ENCODE measurements at places on chromosomes 1 and 21. TPM values are rescaled to one million over a fixed set of nuclear protein-coding genes. Genes with fewer than 3 reads are reported as not detected.

- peak; percentile 30 for DNase-seq
Measured at GRCh38 chr1:10628685-10629084, 153.9 kb downstream of the PEX14 start.

GRCh38 chr1:228093050-228093906 is 9.8 kb downstream of the C1orf35 start:
- DNase-seq, result no peak

The CHAF1B gene
- 1.6 TPM for total RNA-seq

- no peak for DNase-seq
Measured at GRCh38 chr1:24754229-24754628, 9.0 kb downstream of the CLIC4 start.

DNA sequence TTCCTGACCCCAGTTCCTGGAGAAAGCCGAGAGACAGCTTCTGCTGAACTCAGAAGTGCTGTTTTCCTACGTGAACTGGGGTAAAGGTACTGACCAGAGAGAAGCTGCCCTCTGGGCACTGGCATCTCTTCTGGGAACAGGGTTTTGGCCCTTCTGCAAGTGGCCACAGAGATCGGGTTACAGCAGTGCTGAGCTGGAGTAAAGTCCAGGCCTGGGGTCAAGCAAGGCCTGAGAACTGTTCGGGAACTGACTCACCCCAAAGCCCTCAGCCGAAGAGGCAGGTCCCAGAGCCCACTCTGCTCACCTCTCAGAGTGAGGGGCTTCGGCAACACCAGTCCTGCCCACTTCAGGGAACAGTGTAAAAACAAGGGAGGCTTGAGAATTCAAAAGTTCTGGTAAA is 177.2 kb upstream of the RUNX1 start:
- DNase-seq, result no peak

DNA sequence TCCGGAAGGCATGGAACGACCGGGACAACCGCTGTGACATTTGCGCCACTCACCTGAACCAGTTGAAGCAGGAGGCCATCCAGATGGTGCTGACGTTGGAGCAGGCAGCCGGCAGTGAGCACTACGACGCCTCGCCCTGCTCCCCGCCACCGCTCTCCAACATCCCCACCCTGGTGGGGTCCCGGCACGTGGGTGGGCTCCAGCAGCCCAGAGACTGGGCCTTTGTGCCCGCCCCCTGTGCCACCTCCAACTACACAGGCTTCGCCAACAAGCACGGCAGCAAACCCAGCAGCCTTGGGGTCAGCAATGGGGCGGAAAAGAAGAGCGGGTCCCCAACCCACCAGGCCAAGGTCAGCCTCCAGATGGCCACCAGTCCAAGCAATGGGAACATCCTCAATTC is 212.1 kb downstream of the KIF26B start:
- no peak for DNase-seq

The PIK3CD gene
- 4.2 TPM for total RNA-seq

DNA sequence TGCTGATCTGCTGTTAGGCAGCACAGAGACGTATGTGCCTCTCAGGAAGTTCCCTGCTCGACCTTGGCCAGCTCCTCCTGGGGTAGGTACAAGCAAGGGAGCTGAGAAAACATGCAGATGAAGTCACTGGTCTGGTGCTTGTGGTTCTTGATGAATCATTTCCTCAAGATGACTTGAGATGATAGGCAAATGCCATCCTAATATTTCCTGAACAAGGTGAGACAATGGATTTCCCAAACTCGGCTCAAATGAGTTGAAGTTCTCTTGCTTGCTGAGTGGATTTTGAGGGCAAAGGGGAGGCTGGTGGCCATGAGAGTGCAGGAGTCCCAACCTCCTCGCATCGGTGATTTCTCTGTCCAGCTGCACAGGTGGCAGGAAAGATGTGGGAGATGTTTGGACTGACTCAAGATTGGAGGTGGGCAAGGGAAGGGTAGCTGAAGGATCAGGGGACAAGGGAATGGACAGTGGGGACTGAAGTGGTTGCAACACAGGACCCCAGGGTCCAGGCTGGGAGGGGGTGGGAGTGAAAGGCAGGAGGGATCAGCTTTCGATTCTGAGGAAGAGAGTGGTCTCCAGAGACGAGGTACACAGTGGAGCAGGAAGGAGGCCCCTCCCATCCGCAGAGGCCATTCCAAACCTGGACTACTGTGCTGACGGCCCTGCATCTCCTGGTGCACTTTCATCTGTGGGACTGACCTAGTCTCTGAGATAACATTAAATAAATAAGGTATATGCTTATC is 63.9 kb downstream of the CAPN2 start:
- no peak for DNase-seq

The DMRTA2 gene
- total RNA-seq, result not detected

The SELENBP1 gene
- 0.13 TPM for total RNA-seq

DNA sequence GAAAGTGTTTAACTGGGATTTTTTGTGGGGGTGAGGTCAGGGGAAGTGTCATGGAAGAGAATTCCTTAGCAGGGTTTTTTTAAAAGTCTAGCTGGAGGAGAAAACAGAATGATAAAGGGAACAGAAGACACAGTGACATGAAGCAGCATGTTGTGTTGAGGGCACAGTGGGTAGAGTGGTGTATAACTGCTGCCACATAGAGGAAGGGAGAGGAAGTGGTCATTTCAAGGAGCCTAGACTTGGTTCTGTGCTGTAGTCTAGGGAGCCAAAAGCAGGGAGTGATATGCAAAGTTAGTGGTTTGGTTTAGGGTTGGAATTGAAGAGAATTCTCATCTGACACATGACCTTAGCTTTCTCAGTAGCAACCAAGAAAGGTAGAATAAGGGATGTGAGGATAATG is 10.2 kb downstream of the EEIG2 start:
- DNase-seq, result no peak

- DNase-seq, result peak; percentile 48
Measured at GRCh38 chr1:31007462-31007991, 58.0 kb downstream of the PUM1 start.

The FMO2 gene
- not detected for total RNA-seq

- DNase-seq, result no peak
Measured at GRCh38 chr1:92995441-92996430, 34.5 kb upstream of the DIPK1A start.

GRCh38 chr1:236018885-236019453 is 45.9 kb downstream of the NID1 start:
- DNase-seq, result no peak

- DNase-seq, result no peak
Measured at GRCh38 chr1:167924102-167924501, 10.2 kb upstream of the ADCY10 start.

GRCh38 chr1:230503726-230504125 is 77.6 kb upstream of the PGBD5 start:
- DNase-seq, result no peak

DNA sequence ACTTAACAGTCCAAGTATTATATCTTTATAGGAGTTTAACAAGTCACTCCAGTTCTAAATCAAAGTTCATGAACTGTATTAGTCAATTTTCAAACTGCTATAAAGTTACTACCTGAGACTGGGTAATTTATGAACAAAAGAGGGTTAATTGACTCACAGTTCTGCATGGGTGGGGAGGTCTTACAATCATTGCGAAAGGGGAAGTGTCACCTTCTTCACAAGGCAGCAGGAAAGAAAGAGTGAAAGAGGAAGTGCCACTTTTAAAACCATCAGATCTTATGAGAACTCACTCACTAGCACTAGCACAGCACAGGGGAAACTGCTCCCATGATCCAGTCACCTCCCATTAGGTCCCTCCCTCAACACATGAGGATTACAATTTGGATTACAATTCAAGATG is 70.0 kb downstream of the CLCA4 start:
- no peak for DNase-seq

- DNase-seq, result no peak
Measured at GRCh38 chr1:243475966-243476365, 220.1 kb downstream of the SDCCAG8 start.

DNA sequence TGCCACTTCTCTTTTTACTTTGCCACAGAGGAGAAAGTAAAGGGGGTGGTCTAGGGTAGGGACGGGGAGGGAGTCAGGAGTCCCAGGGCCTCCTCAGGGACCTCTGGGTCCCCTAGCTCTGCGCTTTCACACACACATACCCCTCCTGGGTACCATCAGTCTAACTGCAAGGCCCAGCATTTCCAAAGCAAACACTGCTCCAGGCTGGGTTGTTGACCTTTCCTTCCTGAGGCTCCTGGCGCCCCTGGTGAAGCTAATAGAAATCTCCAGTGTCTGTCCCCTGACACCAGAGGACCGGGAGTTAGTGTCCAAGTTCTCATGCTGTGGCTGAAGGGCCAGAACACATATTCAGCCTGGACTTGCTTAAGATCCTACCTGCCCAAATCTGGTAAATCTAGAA is 3.9 kb downstream of the TMEM63A start:
- no peak for DNase-seq

The RXRG gene
- total RNA-seq, result not detected

DNA sequence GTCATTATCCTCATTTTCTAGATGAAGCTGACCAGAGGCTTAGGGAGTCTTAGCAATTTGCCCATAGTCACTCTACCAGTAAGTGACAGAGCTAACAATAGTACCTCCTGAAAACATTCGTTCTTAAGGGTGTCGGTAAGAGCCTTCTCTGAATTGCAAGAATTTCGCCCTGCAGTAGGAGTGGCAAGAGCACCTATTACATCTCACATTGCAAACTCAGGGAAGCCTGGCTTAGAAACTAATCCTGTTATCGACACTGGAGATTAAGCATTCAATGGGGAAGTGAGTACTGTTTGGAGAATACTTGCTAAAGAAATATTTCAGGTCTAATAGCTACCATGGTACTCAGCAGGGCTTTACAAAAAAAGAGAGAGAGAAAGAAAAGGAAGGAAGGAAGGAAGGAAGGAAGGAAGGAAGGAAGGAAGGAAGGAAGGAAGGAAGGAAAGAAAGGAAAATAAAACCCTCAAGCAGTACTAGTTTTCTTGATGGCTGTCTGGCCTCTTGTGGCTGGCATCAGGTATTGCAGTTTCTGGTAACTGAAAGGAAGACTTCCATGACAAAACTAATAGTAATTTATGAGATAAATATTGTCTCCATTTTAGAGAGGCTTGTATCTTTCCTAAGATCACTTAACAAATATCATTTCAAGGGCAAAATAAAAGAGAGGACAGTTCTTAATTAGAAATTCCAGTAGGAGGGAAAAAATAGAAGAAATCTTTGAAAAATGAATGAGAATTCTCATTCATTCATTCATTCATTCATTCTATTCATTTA is 10.4 kb downstream of the C1orf226 start:
- DNase-seq, result peak; percentile 64

GRCh38 chr1:180241716-180242544 is 11.9 kb downstream of the LHX4 start:
- no peak for DNase-seq

GRCh38 chr1:32949519-32949918 is 15.1 kb downstream of the RNF19B start:
- no peak for DNase-seq

- DNase-seq, result no peak
Measured at GRCh38 chr1:48043622-48044021, 46.4 kb upstream of the TRABD2B start.

DNA sequence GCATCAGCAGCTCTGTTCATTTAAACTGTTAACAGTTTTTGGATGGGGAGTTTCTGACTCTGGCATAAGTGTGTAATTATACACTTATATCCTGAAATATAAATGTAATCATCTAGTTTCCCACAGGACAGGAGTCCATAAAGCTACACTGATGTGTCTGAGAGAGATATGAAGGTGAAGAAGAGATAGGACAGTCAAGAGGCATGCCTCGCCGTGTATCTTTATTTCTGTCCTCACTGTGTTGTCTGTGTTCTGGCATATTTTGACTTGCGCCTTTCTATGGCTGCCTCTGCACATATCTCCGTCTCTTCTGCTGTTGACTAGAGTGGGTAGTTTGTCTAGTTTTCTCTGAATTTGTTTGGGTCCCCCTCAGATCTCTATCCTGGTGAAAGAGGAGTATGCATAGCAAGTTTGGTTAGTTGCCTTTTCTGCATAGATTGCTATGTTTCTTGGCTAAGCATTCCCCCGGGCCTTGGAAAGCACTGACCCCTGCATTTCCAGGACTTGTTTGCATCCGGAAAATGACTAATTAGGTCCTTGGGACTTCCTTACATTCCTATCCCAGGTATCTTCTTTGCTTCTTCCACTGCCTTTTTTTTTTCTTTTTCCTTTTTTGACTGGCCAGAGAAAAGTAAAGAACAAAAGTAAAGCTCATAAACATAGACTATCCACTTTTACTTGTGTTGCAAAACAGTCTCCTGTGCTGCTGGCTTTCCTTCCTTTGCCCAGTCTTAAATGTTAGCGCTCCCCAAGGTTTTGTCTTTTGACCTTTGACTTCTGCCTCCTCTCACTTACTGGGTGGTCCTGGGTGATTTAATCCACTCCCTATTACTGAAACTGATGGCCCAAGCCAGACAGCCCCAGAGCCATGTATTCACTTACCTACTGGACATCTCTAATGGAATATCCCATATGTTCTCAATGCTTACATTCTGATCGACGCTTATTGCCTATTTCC is 27.6 kb upstream of the CNN3 start:
- DNase-seq, result peak; percentile 57

The ANKRD45 gene
- total RNA-seq, result 0.13 TPM

- peak; percentile 85 for DNase-seq
Measured at GRCh38 chr1:27391511-27392095, 819 bp upstream of the GPR3 start.

The CCDC17 gene
- 0.51 TPM for total RNA-seq

The OR6N1 gene
- total RNA-seq, result not detected

GRCh38 chr1:173798078-173798477 is 26.4 kb upstream of the DARS2 start:
- DNase-seq, result no peak

- DNase-seq, result no peak
Measured at GRCh38 chr1:201157949-201158348, 3.7 kb upstream of the TMEM9 start.

DNA sequence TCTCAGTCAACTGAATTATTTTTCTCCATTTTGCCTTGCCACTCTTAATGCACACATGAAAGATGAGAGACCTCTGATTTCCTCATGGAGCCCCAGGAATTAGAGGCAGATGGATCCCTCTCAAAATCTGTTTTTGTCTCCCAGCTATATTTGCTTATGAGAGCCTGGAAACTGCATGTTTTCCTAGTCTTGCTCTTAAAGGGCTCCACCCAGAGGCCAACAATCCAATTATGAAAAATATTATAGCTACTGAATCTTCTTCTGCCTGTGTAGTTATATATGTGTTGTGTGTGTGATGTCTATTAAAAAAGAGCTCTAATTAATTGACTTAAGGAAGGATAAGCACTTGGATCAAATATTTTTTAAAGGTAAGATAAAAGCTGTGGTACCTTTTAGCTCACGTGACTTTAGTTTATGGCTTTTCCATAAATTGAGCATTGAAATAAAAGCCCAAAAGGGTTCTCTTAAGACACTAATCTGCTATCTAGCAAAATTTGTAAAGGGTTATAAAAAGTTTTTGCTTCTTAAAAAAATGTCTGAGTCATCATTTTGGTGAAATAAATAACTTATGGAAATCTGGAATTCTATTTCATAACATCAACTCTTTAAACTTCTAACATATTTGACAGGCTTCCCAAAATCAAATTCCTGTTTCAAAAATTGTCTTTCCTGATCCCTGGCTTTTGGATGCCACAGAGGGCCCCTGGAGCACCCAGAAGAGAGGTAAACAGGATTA is 31.2 kb upstream of the TSPEAR start:
- no peak for DNase-seq

GRCh38 chr1:243550276-243550675 is 294.4 kb downstream of the SDCCAG8 start:
- DNase-seq, result no peak

Data from dermis microvascular lymphatic vessel endothelial cell (primary cell).